Karpas-422 (cell line): ENCODE measurements at places on chromosomes 16 and 17.

- DNase-seq, result no peak
Measured at GRCh38 chr16:48386559-48387312, 1.5 kb upstream of the SIAH1 start.

DNA sequence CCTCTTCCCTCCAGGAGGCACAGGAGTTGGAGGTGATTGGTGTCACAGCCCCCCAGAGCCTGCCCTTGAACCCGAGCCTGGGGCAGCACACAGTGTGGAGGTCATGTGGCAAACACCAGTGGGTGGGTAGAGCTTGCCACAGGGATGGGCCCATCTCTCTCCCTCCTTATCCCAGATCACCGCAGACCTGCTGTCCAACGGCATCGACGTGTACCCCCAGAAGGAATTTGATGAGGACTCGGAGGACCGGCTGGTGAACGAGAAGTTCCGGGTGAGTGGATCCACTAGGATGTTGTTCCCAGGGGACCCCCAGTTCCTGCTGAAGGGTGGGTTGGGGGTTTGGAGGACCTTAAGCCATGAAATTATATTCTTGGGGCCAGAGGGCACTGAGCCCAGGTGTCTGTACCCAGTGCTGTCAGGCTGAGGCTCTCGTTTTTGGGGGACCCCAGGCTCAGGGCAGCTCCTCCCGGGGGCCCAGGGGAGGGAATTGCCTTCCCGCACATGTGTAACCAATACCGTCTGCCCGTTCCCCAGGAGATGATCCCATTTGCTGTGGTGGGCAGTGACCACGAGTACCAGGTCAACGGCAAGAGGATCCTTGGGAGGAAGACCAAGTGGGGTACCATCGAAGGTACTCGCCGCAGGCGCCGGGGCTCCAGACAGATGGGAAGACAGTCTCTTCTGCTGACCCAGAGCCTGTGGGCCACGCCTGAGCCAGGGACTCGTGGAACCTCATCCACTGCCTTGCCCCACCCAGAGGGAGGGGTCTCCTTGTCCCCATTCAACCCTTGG lies 351.9 kb downstream of the SEC14L1 start:
- no peak for DNase-seq

DNA sequence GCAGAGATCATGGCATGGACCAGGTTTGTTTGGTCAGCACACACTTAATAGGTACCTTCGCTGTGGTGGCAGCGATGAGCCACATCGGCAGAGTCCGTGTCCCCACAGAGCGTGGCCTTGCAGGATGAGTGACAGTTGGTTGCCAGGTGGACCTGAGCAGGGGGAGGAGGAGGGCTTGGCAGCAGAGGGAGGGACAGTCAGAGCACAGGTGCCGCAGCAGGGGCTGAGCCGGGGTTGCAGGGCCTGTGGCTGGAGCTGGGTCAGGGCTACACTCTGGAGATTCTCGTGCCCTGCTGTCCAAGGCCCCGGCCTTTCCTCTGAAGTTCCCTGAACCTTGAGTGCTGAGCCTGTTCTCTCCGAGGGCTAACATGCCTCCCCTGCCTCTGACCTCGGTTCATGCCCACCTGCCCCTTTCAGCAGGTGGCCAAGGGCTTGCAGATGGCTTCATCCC lies 24.8 kb downstream of the POLR3E start:
- no peak for DNase-seq

GRCh38 chr17:76539631-76540271 lies at the start of gene PRCD:
Gene PRCD (plus strand): TSS chr17:76540044. CDS start chr17:76540142, 98 bp downstream.
- DNase-seq, result peak; percentile 53

DNA sequence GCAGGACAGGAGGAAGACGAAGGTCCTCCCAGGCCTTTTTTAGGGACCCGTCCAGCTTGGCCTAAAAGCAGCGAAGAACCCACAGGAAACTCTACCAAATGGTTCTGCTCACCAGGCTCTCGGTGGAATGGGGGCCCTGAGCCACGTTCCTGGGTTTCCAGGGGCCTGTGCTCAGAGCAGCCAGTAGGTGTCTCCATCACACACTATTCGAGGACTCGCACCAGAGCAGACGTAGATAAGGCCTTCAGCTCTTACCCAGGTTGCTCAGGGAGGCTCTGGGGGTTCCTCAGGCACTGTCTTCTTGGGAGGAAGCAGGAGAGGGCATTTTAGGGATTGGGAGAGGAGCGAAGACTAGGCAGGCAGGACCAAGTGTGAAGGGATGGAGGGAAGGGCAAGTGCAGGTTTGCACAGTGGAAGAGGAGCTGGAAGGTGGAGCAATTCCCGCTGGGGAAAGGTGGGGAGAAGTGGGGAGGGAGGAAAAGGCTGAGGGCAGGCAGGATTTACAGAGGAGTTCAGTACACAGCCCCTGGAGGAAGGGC lies 157.1 kb downstream of the RGS9 start:
- DNase-seq, result peak; percentile 86

DNA sequence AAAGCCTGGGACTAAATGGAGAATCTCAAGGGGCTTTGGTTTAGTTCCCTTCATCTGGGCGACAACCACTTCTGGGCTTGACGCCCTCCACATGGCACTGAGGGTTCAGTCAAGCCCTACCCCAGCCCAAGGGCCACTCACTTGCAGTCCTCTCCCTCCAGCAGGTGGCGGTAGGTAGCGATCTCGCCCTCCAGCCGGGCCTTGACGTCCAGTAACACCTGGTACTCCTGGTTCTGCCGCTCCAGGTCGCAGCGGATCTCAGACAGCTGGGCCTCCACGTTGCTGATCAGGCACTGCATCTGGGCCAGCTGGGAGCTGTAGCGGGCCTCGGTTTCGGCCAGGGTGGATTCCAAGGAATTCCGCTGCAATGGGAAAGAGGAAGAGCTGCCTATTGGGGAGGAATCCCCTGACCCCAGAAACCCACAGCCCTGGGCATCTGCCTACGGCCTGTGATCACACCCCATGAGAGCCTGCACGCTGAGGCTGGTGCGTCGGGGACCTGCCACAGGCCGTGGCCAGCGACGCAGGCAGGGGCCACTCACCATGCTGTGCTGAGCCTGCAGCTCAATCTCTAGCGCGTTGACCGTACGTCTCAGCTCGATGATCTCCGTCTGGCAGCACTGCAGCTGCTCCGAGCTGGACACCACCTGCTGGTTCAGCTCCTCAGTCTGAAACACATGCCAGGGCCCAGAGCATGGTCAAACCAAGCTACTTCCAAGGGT lies 2.7 kb downstream of the KRT36 start:
- DNase-seq, result peak; percentile 77

DNA sequence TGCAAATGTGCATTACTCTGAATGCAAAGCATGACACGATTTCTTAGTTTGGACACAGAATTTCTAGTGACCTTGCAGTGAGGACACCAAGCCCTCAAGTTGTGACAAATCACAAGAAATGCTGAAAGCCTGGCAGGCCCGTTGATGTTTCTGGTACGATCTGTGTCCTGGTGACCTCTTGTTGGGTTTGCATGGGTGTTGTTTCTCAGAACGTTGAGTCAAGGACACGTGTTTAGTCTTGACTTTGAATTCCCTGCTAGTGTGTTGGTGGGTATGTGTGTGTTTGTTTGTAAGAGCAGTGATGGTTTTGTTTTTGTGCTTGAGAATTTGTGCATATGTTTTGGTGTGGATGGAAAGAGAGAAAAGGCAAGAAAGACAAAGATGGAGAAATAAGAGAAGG lies 37.8 kb upstream of the MAF start:
- no peak for DNase-seq

DNA sequence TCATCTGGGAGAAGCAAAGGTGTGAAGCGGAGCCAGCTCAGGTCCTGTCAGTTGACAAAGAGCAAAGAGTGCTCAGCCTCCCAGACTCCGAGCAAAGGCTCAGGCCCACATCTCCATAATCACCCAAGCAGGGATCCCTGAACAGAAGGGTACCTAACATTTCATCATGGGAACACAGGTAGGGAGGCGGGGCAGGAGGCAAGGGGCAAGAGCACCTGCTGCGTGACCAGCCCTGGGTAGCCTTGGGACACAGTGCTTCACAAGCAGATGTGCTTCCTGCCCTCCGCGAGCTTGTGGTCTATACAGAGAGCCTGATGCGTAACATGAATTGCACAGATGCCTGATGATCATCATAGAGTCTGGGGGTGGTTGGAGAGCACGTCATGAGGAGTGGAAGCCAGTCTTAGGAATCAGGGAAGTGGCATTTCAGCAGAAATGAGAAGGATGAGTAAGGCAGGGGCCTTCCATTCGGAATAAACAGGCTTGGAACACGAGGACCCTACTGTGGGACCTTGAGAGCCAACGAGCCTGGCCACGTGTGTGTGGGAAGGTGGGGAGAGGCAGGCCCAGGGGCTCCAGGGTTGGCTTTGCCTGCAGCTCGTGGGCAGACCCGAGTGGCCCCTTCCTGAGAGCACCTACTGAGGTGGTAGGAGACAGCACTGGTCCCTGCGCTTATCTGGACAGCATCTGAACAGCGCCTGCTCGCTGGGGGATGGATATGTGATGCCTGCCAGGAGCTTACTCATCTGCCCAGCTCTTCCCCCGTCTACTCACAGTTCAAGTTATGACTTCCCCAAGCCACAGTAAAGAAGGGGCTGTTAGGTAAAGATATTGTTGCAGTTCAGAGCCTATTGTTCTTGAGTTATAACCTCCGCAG lies 125.8 kb downstream of the CCDC182 start:
- no peak for DNase-seq

GRCh38 chr17:4850246-4850645 lies 17.1 kb downstream of the MINK1 start:
- no peak for DNase-seq

DNA sequence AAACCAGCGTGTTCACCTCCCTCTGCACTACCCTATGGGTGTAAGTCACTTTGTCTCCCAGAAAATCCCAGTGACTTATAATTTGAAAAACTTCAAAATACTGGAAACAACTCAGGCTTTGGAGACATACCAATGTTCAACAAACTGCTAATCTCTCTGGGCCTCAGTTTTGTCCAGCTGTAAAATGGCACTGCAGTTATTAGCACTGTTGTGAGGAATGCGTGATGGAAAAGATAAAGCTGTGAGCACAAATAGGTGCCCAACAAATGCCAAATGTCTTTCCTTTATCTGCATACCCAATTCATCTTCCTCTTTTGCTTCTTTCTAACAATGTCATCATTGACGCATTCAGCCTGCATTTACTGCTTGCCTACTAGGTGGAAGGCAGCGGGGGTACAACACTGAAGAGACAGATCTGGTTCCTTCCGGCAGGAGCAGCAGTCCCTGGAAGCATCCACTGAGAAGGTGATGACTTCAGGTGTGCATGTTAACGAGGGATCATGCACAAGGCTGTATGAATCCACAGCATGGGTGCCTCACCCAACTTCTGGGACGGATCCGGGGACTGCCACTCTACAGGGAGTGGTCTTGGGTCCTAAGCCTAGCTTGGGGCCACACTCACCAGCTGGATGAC lies 63.4 kb downstream of the CYTH1 start:
- DNase-seq, result no peak

DNA sequence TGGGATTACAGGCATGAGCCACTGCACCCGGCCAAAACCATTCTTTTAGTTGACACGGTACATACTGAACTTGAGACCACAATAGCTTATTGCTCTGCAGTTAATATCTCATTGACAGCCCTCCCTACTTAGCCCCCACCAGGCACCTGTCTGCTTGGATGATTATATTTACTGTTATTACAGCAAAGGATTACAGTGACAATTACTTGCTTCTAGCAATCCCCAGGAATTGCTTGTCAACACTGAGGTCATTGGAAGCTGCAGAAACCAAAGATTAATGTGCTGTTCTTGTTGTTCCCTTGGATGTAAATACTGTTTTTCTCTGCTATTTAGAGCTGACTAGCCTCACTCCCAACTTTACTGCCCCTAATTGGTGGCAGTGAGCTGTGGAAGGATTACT lies 211.2 kb downstream of the LGALS9B start:
- no peak for DNase-seq

DNA sequence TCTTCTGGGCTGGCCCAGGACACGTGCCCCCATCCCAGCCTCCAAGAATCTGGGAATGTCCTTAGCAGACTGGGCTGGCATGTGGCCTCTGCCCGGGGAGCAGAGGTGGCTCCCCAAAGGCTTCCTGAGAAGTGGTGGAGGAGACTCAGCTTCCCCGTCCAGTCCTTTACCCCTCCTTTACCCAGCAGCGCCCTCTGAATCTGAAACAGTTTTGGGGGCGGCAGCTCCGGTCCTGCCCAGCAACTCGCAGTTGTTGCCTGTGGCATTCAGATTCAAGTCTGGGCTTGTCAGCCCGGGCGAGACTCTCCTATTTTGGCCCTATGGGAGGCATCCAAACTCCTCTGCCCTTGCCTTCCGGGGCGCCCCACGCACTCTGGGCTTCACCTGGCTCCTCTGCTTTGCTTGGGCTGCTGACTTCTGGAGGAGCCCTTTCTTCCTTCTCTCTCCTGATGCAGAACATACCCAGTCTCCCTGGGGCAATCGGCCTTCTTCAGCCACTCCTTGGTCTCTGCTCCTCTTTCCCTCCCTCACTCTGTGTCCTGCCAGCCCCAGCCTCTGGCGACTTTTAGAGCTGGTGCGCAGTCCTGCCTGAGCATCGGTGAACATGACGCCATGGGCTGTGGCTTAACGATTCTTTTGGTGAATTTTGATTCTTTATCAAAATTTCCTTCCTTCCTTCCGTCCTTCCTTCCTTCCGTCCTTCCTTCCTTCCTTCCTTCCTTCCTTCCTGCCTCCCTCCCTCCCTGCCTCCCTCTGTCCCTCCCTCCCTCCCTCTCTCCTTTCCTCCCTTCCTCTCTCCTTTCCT lies 55.2 kb downstream of the CMIP start:
- DNase-seq, result no peak

DNA sequence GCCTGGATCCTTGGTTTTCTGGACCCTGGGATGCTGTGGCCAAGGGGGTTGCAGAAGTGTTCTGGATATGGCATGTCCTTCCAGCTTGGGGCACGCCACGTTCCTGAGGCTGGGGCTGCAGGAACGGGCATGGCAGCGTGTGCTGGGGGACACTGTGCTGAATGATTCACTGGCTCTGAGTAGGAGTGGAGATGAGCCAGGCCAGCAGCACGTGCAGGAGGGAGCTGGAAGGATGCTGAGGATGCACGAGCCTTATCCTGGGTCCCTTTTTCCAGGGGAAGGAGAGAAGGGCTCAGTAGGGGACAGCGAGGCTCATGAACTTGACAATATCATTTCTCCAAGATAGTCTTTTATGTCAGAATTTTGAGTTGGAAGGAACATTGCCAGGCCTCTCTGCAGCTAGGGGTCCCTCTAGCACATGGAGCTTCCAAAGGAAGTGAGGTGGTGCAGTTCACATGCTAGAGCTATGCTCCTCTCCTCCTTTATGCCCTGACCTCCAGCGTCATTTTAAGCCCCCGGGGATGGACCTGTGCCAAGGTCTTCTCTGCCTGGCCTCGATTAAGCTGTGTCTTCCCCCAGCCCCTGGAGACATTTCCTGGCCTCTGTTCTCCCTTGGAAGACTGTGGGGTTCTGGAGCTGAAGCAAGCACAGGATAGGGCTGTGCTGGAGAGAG lies 125.9 kb downstream of the OR1D5 start:
- DNase-seq, result peak; percentile 55

GRCh38 chr17:57343717-57344116 lies 87.4 kb downstream of the MSI2 start:
- no peak for DNase-seq

DNA sequence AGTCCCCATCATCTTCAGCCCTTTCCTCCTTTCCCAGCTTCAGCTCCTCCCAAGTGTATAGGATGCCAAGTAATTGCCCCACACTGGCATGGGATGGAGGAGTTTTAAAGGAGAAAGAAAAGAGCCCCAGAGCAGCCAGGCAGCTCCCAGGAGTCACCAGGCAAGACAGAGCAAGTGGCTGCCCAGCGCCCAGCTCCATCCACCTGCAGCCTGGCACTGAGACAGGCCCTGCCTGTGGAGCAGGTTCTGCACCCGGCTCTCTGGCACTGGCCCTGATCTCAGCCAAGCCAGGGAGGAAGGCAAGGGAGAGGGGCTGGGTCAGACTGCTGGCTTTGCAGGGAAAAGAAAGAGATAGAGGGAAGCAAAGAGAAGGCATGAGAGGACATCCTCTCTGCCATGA lies 21.7 kb downstream of the FOXN1 start:
- no peak for DNase-seq

- DNase-seq, result peak; percentile 91
Measured at GRCh38 chr17:43367737-43368242, 31.0 kb upstream of the ARL4D start.
